Stimulated activated CD4-positive, alpha-beta T cell treated with anti-CD3 and anti-CD28 coated beads, Interleukin-4, amount 100 ng/mL, for 48 hours (primary cell): ENCODE measurements at places on chromosomes 1 and 21.

- no peak for DNase-seq
Measured at GRCh38 chr1:97942161-97943123, 21.6 kb upstream of the DPYD start.

DNA sequence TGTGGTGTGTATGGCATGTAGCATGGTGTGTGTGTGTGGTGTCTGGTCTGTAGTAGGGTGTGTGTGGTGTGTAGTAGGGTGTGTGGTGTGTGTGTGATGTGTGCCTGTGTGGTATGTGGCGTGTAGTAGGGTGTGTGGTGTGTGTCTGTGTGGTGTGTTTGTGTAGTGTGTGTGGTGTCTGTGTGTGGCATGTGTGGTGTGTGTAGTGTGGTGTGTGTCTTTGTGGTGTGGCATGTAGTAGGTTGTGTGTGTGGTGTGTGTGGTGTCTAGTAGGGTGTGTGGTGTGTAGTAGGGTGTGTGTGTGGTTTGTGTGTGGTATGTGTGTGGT is 85.5 kb downstream of the SYT2 start:
- no peak for DNase-seq

DNA sequence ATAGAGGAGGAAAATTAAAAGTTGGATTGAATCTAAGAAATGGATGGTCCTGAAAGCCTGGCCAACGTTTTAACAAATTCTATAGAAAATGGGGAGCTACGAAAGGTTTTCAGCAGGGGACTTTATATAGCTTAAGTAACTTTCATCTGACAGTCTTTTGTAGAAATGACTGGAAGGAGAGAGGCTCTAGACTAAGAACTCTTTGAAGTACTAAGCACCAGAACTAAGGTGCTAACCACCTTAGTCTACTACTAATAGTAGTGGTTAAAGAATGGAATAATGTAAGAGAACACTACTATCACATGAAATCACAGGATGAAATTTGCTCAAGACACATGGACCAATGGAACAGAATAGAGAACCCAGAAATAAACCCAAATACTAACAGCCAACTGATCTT is 126.1 kb downstream of the DENND1B start:
- DNase-seq = no peak

DNA sequence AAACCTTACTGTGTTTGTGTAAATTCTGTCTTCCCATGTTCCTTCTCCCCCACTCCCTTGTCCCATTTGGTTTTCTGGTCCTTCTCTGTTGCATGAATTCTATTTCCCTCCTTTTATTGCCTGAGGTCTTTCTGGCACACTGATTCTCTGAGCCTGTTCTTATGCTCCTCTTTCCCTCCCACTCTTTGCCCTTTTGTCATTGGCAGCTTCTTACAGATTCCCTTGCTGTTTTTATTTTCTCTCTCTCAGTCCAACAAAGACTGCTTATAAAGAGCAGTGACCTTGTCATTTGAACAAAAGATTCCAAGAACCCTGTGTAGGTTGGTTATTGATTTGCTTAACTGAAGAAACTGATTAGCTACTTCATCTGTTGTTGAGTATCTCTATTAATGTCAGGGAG is 49.7 kb downstream of the GPR52 start:
- DNase-seq = no peak

DNA sequence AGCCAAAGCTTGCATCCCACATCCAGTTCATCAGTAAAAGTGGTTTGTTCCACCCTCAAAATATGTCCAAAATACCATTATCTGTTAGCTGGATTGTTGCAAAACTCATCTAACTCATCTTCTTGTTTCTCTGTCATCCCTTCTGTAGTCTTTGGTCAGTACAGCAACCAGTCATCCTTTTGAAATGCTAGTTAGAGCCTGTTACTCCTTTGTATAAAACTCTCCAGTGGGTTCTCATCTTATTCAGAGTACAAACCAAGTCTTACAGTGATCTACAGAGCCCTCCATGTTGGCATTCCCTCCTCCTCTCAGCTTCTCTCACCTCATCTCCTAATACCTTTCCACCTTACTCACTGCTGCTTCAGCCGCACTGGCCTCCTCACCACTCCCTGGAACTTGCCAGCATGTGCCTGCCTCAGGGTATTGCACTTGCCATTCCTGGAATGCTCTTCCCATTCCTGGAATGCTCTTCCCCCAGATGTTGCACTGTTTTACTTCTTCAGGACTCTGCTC is 70.6 kb downstream of the LAMC1 start:
- no peak for DNase-seq

DNA sequence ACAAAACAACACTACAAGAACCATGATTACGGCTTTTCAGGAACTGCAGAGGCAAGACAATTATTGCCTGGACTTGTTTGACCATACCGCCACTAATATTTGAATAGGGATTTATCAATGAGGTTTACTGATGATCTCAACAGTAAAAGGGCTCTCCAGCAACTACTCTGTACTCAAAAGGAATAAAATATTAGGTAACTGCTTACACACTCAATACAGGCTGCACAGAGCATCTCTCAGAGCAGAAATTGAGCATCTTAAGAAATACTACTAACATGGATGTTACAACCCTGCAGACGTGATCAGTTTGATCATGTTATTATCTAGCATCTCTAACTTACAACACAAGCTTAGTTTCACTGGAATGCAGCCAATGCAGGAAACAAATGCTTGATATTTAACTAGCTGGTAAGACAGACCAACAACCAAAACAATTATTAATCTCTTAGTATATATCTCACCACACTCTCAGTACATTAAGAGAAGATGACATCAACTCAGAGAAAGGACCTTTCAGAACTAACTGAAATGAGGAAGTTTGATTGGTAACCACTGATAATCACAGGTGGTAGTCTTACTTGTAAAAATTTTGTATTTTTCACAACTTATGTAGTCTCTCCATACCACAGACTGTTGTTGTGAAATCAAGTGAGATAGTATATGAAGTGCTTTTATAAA is 52.2 kb downstream of the PUM1 start:
- DNase-seq = no peak
